Activated T-helper 1 cell treated with anti-CD3 and anti-CD28 coated beads, Interleukin-2, amount 50 U/mL, for 16 hours (primary cell): ENCODE measurements at places on chromosomes 7 and 10.

DNA sequence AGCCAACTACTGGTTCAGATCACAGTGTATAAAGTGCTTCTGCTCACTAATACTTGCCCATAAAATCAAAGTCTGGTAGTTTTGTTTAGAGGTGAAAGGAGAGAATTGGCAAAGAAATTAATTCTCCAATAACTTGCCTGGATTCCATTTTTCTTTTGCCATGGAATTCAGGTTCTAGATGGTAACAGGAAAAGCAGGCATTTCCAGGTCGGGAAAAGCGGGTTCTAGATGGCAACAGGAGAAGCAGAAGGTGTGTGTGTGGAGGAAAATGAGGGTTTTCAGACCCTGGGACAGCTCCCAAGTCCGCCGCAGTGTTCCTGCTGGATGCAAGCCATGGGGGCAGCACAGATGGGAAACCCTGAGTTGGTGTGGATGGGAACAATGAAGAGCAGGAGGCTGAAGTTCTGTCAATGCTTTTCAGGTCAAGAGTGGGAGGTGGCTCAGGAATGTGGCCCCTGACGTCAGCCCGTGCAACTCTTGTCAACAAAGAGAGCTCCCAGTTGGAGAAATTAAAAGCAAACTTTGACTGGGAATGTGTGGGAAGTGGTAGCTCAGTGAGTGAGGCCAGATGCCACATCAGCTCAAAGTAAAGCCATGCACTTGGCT, 696.7 kb downstream of the LRMDA start:
- DNase-seq, result no peak

GRCh38 chr10:5620223-5620721, 46.1 kb downstream of the ASB13 start:
- DNase-seq, result no peak

GRCh38 chr10:81248886-81249285, 626.1 kb upstream of the NRG3 start:
- DNase-seq, result no peak

DNA sequence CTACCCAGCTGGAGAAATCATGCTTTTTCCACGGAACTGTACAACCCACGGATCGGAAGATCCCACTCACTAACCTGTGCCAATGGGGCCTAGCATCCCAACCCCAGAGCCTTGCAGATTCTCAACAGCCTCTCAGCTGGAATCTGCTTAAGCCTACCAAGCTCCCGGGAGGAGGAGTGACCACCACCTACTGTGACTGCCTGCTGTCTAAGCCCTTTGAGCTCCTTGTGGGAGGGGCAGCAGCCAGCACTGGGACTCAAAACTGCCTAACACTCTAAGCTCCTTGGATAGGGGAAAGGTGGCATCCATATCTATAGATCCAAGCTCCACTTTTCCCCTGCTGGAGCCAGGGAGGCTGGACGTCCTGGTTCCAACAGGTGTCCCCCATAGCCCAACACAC, 254.4 kb upstream of the CNTNAP2 start:
- no peak for DNase-seq

DNA sequence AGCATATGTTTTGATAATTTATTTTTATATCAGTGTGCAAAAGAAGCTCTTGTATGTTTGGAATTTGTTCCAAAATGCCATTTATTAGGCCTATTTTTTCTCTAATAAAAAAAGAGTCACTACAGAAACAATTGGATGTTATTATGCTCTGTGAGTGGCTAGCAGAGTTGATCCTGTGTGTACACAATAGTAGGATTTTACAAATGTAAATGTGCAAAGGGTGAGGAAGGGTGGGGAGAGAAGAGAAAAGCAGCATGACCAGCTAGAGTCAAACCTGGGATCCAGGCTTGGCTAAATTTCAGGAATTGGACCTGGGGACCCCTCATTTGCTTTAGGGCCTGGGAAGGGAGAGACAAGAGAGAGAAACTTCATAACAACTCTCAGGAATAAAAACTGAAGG, 32.5 kb downstream of the SEMA3A start:
- DNase-seq, result no peak

DNA sequence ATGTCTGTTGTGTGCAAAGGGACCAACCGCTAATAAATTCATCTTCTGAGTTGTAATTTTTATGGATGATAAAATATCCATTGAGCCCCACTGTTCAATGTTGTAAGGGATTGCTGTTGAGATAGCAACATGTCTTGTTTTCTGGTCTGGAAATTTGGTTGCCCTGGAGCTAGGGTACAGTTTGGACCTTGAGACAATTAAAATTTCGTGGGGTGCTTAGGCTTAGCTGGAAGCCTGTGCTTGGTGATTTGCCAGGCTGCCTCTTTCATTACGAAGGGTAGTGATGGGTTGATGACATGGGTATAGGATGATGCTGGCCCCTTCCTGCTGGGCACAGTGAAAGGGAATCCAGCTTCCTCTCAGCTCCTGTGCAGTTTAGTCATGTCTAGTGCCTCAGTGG, 43.6 kb downstream of the PLCE1 start:
- no peak for DNase-seq

- DNase-seq, result no peak
Observed at GRCh38 chr10:34585422-34586112, 229.5 kb downstream of the PARD3 start.

- DNase-seq, result no peak
Observed at GRCh38 chr7:73565675-73566340, 8.3 kb upstream of the BCL7B start.

GRCh38 chr10:36053271-36053670, 411.2 kb upstream of the FZD8 start:
- no peak for DNase-seq

GRCh38 chr7:45699015-45699309, 124.8 kb downstream of the ADCY1 start:
- DNase-seq, result no peak

GRCh38 chr7:47401611-47402570, 180.0 kb downstream of the TNS3 start:
- no peak for DNase-seq

DNA sequence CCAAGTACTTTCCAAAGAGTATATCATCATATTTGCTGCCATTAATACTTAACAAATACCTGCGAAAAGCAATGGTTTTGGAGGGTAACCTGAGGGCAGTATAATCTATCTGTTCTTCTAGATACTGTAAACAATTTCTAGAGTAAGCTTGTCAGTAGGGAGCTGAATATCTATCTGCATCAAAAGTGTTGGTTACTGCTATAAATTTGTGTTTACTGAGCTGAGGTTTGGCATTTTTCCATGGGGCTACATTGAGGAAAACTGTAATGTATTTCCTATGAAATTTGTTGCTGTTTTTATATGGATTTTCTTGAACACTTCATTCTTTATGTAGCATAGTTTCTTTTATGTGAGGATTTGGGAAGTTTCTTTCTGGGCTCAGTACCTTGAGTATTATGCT, 913.4 kb downstream of the CNTNAP2 start:
- no peak for DNase-seq

DNA sequence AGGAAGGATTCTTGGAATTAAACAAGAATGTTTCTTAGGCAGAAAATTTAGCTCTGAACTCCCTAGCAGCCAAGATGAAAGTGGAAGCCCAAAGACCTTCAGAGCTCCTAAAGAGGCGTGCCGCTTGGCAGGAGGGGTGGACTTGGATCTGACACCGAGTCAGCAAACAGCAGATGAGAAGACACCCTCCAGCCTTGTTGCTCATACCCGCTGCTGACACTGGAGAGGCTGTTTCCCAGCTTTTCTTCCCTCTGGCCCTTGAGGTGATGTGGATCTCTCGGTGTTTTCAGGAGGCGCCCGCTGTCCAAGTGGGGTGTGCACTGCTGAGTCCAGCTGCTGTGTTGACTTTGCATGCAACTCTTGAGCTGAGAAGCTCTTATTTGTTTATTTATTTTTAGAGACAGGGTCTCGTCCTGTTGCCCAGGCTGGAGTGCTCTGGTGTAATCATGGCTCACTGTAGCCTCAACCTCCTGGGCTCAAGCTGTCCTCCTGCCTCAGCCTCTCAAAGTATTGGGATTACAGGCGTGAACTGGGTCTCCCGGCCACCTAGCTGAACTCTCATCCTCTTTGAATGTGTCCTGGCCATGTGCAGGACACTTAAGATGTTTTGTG, 21.5 kb downstream of the SLC18A2 start:
- no peak for DNase-seq

DNA sequence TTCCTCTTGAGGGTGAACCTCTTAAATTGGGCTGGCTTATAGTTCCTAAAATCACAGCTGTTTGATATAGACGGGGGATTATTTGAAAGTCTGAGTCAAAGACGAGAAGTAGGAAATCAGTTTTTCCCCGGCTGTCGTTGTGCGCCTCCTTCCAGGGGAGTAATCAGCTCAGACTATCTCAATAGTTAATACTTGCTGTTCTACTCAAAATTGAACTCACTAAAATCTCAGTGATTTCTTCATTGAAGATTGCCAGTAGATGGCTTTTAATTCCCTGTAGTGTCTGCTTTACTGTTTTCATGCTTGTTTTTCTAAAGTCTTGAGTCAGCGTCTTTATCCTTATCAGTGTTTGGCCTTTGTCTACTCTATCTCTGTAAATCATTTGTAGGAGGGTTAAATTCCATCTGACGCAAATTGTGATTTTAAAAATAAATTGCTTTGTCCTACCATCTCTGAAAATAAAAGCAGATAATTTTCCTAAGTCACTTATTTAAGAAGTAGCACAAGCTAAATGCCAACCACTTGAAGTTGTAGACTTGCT, 47.3 kb downstream of the CNNM2 start:
- no peak for DNase-seq

- no peak for DNase-seq
Observed at GRCh38 chr7:32075612-32076011, 5.4 kb upstream of the PDE1C start.

DNA sequence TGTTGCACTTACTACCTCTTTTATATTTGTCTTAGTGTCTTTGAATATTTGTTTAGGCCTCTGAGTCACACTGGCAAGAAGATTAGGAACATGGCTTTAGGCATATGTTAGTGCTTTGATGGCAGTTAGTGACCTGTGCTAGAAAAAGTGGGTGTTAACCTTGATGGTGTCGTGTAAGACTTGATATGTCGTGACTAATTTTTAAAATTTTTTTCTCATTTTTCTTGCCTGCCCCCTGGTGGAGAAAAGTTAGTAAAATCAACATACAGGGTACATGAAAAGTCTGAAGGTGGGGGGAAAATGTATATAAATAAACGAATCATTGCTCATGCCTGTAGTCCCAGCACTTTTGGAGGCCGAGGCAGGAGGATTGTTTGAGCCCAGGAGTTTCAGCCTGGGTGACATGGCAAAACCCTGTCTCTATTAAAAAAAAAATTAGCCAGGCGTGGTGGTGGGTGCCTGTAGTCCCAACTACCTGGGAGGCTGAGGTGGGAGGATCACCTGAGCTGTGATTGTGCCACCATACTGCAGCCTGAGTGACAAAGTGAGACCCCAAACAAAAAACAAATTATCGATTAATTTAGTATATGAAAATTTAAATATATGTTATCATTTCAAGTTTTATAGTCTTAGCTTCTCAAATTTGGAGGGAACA, 44.6 kb downstream of the TAX1BP1 start:
- DNase-seq, result no peak

GRCh38 chr10:30437031-30437841, 3.3 kb downstream of the MAP3K8 start:
- no peak for DNase-seq

- DNase-seq, result no peak
Observed at GRCh38 chr10:124886195-124886594, 55.7 kb upstream of the ZRANB1 start.

GRCh38 chr7:123660514-123661354, 5.1 kb downstream of the LMOD2 start:
- no peak for DNase-seq

DNA sequence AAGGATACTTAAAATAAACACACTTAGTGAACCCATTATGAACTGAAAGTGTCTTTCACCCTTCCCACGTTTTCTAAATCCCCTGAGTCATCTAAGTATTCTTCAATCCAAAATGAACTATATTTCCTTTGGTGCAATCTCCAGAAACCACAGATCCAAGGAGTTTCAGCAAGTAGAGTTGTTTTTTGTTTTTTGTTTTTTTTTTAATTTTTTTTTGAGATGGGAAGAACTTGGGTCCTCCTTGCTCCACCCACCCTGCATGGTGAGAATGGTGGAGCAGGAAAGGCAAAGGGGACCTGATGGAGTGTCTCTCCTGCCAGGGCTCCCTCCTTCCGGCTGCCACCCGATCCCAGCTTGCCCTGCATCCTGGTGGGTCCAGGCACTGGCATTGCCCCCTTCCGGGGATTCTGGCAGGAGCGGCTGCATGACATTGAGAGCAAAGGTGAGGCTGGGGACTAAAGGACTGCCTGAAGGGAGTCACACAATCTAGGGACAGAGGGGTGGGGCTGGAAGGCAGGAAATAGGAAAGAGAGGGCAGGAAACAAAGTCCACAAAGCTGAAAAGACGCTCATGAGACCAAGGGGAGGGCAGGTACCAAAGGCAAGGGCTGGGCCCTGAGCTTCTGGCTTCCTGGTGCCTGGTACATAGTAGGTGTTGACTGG, 12.1 kb downstream of the ATG9B start:
- DNase-seq, result no peak

DNA sequence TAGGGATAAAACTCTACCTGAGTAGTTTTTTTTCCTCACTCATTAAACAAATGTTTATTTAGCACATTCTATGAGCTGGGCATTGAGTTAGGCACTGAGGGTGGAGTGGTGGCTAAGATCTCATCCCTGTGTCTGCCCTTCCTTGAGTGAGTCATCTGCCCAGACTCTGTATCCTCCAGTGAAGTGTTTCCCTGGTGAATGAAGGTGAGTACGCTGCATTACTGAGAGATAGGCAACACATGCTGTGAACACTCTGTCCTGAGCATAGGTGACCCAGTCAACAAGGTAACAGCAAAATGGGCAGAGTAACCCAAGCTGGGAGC, 5.8 kb downstream of the PITX3 start:
- no peak for DNase-seq

GRCh38 chr10:6929148-6929830, 349.2 kb upstream of the PRKCQ start:
- no peak for DNase-seq

- DNase-seq, result no peak
Observed at GRCh38 chr7:118243695-118244094, 19.2 kb downstream of the ANKRD7 start.

DNA sequence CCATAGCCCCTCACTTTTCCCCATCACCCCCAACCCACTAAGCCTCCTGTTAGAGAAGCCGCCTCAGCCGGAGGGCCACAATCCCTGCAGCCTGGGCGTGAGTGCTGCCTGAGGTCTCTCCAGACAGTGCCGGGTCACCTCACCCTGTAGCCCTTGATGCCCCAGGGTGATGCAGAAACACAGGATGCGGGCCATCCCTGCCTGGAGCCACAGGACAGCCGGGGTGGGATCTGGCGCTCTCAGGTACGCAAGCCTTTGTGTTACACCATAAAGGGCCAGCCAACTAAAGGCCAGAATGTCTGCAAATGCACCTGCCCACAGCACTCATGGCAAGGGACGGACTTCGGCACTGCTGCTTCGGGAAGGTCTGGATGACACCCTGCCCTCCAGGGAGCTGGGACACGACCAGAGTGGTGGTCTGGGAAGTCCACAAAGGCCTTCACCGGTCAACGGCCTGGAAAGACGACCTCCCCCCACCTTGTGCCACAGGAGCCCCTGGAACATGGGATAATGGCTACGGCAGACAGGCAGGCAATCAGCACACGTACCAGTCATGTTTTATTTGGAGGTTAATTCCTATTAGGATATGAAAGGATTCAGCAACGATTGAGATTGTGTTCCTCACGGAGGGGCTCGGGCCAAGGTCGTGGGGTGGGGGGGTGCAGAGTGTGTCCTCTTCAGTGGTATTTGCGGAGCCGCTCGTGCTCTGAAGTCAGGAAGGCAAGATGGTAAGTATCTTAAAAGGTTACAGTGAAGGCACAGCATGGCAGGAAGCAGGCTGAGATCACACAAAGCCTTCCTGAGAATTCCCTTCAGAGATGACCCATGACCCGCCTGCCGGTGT, 8.1 kb downstream of the ATP5MF start:
- DNase-seq, result no peak

GRCh38 chr10:118167056-118167700, 120.4 kb upstream of the RAB11FIP2 start:
- no peak for DNase-seq
